NCI-H2029 treated with DMSO at 0.1 percent for 48 hours (cell line): ENCODE measurements at places on chromosomes 1 and 21.

- no peak for DNase-seq
These were observed 13.6 kb downstream of the RD3 start for GRCh38 chr1:211478376-211478775.

- DNase-seq = no peak
These were observed 805 bp downstream of the CYB5R1 start for GRCh38 chr1:202966006-202966898.

GRCh38 chr21:45142469-45143308 lies 68.3 kb downstream of the ADARB1 start:
- no peak for DNase-seq

DNA sequence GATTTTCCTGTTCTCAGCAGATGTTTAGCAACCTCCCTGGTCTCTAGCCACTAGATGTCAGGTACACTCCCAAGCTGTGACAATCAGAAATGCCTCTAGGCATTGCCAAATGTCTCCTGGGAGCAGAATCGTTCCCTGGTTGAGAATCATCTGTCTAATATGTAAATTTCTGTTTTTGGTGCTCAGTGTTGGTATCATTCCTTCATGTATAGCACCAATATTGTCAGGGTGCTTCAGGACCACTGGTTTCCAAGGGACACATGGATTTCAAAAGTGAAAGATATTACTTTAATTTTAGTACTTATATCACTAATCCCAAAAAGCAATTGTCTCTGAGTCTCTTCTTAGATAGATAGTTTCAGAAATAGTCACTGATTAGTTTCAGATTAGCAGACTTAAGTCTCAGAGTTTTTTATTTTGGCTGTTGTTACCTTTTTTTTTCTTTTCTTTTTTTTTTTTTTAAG lies 160.1 kb downstream of the PTPRC start:
- no peak for DNase-seq

DNA sequence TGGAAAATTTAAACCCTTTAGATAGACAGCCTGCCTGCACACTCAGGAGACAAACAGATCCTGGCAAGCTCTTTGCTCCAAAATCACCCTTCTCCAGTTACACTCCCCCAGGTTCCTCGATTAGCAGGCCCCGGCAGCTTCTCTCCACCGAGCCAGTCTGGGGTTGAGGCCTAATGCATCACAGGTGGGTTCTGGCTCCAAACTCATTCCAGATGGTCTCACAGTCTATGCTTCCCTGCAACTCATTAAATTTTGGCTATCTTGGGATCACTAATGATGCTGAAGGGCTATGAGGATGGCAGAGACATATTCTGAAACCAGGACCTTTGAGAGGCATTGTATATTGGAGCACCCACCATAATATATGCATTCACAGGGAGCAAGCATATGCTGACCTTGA lies 559.8 kb upstream of the USP24 start:
- DNase-seq = no peak

DNA sequence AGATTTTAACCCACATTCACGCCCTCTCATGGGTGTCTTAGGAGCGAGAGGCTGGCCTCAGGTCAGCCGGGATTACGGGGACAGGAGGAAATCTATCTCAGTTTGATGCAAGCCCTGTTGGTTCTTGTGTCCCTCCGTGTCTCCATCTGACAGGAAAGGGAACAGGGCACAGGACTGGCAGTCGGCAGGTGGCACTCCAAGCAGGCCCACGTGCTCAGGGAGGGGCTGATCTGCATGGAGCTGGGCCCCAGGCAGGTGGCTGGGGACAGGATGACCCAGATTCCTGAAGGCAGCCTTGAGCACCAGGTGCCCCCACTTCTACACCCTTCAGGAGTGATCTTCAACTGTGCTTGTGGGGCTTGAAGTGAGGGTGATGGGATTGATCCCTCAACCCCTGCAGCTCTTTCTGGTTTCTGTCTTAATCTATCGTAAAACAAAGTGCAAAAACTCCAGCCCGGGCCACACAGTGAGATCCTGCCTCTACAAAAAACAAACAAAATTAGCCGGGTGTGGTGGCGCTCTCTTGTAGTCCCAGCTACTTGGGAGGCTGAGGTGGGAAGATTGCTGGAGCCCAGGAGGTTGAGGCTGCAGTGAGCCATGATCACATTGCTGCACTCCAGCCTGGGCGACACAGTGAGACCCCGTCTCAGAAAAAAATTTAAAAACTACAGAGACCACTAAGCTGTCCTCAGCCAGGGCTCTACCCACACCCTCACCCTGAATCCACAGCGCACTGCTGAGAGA lies 8.3 kb downstream of the PLEKHG5 start:
- no peak for DNase-seq

DNA sequence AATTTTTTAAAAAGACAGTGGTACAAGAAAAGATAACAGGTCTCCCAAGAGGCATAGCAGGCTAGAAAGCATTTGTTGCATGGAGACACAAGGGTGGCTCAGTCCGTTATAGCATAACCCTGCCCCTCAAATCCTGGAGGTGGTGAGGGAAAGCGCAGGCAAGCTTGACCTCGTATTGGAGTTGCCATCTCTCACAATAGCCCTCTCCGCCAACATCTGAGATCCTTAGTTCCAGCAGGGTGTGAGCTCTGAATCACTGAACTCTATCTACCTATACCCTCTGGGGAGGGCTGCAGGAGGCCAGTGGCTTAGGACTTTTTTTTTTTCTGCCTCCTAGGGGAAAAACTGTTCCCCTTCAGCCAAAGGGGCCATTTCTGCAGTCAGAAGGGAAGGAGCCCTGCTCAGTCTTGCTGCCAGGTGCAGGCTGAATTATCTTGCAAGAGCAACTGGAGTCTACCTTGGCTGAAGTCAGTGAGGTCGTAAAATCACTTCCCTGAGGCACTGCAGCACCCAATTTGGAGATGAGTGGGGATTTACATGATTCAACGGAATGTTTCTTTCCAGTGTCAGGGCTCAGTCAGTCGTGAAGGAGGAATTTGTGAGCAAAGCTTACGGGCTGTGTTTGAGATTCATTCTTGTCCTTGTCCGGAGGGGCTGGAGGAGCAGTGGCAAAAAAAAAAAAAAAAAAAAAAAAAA lies 17.2 kb upstream of the C8A start:
- DNase-seq = no peak

GRCh38 chr21:41808094-41808493 lies 41.2 kb upstream of the RIPK4 start:
- DNase-seq = no peak

DNA sequence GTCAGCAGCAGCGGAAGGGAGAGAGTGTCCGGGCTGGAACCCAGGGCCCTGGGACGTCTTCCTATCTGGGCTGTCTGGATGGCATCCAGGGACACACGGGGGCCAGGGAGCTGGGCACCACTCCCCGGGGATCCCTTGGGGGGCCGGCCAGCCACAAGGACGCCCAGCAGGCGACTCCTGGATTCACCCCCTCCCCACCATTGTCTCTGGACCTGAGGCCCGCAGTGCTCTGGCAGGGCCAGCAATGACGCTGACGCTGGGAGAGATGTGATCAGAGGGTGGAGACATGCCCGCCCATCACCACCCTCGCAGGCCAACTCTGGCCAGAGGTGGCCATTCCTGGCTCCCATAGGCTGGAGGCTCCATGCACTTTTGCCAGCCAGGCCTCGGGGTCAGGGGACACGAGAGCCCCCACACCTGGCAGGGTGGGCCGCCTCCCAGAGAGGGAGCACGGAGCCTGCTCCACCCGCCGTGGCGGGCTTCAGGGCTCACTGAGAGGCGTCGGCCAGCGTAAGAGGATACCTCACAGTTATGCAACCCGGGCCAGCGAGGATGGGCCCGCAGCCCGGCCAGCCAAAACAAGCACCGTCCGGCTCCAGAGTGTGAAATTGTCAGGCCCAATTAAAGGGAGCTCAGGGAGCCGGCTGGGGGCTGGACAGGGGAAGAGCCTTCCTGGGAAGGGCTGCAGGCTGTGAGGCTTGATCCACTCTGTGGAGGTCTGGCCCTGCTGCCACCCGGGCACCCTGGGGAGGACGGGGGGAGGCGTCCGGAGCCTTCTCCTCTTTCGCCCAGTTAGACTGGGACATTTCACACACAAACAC lies 10.3 kb downstream of the ACTRT2 start:
- DNase-seq = no peak

DNA sequence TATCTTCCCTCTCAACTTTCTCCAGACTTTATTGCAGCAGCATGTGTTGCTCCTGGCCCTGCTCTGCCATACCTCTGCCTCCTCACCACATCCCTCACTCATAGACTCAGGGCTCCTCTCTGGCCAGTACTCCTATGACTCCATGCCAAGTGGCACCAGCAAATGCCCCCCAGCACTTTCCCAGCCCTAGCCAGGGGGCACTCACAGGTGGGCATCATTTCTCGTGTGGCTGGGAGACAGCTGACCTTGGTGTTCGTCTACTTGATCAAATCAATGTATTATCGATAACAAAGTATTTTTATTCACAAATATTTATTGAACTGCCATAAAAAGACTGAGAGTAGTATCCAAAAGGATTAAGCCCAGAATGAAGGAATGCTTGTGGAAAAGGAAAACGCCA lies 418.2 kb downstream of the FAM72C start:
- no peak for DNase-seq

DNA sequence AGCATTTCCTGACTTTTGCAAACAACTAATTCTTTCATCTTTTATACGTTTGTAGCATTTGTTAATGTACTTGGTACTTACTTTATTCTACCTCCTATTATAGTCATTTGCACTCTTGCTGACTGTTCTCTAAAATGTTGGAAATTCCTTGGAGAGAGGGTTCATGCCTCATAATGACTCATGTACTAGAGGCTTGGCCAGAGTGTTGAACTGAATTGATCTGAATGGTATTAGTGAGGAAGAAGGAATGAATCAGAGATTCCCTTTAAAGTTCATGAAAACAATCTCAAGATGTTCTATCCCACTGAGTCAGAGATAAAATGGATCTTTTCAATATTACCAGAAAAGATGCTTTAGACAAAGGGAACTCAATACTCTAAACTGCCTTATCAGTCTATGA lies 383.4 kb downstream of the SEC16B start:
- no peak for DNase-seq

GRCh38 chr1:21882721-21883415 lies 54.2 kb downstream of the HSPG2 start:
- no peak for DNase-seq

DNA sequence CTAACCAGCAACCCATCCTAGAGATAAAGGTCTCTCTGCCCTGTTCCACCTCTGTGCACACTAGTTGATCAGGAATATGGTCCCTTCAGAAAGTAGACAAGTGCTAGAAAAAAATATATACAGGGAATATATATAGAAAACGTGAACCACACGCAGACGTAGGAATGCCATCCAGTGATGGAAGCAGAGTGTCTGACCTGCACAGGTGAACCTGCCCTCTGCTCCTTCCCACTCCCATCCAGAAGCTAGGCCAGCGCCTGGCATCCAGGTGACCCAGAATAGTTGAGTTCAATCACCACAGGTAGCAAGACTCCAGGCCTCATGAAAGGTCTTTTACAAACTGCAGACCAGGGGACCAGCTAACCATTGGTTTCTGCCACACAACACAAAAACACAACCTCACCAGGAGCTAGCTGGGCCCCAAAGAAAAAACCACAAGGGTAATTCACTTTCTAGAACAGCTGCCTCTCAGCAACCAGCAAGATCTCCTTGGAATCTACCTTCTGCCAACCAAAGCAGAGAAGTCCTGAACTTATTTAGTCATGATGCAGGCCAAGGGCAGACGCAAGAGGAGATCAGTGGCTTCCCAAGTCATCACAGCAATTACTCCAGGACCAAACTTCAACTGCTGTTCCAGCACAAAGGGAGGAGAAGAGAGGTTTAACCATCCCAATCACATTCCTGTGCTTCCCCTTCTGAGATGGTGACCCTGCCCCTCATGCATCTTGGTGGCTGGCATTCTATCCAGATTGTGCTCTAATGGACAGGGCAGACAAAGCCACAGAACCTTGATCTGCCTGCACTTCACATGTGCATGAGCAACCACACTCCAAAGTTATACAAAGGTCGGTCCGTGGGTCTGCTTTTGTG lies 53.0 kb downstream of the GPR161 start:
- no peak for DNase-seq

DNA sequence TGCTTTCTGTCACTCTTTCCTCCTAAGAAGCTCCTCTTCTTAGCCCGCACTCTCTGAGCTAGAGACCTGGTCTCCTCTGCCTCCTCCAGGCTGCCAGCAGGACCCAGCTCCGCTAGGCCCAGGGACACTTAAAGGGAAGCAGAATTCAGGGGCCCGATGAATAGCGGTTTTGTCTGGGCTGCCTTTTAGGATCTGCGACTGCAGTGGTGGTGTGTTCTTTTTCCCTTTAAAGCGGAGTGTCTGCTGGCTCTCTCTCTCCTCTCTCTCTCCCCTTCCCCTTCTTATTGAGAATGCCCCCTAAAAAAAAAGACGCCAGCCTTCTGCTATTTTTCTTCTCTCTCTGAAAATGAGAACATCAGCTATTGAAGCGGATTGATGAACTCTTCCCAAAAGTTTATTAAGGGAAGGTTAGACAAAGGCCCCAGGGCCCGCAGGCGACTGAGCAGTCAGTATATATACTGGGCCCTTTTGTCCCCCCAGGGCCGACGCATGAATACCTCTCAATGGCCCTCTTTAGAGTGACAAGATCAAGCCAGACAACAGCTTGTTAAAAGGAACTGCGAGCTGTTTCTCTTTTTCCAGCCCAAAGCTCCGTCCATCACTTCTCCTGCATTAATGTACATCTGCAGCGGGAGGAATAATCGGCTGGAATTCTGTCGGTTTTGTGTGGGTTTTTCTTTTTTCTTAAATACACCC lies 27.0 kb downstream of the PAX7 start:
- DNase-seq = no peak

GRCh38 chr1:232722626-232723025 lies 82.6 kb upstream of the MAP10 start:
- DNase-seq = no peak

DNA sequence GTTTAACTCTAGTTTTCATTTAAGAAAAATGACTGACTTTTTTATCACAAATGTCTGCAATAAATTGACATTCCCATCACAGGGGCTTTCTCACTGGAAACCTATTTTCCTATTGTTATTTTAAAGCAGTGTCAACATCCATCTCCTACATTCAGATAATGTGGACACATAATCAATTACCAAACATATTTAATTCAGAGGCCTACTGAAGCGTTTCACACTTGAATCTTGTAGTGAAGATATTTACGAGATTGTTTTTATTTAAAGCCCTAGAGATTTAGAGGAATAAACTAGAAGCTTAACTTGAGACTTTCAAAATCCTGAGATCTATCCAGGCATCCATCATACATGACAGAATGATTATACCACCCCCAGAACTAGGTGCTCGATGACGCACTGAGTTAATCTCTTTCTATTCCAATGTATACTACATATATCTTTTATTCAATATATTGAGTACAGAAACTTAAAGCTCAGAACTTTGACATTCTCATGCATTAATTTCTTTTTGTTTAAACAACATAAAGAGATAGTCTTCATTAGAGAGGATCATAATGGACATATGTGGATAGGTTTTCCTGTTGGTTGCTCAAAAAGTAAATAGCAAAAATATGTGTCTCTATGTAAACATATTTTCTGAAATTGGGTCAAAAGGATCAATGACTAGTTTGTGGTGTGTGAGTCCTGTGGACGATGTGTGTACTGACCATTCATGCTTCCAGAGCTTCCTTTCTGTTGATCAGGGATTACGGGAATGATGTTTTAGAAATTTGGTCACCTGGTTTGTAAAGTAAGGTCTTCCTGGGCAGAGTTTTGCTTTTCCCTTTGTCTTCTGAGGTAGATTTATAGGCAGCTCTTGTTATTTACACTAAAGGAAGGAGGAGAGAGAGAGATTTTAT lies 171.5 kb upstream of the HMCN1 start:
- DNase-seq = no peak
